Astrocyte of the spinal cord (primary cell): ENCODE measurements at places on chromosomes 5 and 9.
A peak's percentile ranks its signal among the peaks of the same experiment; 100 is the strongest.

DNA sequence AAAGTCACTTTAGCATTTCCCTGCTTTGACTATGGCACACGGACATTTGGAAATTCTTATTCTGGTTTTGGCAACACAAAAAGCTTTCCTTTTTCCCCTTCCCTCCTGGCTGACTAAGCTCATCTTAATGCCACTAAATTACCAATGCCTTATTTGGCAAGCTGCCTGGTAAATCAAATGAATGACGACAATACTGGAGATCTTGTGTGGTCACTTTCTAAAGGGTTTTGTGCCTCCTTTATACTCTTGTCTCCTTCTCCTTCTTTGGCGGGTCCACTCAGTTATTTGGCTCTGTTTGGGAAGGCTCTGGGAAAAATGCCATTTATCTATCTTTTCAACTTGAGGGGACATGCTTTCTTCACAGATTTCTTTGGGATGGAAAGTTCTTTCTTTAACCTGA is 34.9 kb downstream of the SH3GL2 start:
- DNase-seq: peak; percentile 86

- no peak for DNase-seq
These were observed 165.8 kb upstream of the WWC1 start for GRCh38 chr5:168125445-168126199.

GRCh38 chr9:18703151-18703900 is 229.4 kb downstream of the ADAMTSL1 start:
- DNase-seq: no peak

DNA sequence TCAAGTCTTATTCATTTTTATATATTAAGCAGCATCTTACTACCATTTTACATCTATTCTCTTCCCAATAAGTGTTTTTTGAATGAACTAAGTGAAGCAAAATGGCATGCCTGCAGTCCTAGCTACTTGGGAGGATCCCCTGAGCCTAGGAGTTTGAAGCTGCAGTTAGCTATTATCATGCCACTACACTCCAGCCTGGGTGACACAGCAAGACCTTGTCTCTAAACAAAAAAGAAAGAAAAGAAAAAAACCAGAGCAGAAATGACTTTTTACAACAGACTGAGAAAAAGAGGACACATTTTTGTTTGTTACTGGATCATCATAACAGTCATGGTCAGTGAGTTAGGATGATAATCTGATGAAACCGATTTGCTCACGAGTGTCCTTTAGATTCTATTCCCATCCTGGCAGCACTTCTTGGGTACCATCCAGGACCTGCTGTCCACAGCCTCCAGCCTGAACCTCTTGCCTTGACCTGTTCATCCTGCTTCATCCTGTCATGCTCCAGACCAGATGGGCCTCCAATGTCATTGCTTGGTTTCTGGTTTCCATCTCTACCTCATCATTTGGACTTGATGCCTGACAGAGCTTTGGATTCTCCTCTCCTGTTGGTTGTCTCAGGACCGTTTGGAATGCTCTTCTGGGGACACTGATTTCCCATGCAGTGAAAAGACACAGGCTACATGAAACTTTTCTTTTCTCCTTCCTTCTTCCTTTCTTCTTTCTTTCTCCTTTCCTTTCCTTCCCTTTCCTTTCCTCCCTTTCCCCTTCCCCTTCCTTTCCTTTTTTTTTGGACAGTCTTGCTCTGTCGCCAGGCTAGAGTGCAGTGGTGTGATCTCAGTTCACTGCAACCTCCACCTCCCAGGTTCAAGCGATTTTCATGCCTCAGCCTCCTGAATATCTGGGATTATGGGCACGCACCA is 50.1 kb upstream of the GLRX start:
- no peak for DNase-seq

DNA sequence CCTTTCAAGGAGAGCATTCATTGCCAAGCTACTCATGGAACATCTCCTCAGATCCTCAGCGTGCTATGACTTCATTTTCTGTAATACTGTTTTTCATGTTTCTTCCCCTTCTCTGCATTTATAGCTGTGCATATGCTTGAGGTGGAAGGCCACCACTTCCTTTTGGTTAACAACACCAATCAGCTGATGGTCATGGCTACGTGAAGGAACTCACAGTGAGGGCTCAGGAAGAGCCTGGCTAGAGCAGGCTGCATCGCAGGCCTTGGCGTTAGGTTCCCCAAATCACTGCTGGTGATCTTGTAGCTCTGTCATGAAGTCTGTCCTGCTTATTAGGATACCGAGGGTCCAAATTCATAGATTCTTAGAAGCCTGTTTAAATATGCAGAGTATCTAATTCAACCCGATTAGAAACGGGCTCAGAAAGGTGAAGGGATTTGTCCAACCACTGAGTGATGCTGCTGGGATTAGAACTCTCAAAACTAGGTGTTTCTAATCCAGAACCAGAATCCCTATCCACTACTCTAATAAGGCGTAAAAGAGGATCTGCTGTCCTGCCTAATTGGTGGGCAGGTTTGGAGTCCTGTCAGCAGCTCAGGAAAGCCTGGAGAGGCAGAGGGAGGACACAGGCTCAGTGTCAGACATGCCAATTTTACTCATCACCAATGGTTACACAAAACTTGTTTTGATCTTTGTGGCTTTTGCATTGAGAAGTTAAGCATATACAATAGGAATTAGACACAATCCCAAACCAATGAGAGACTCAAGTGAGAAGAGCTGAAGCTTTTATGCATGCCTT is 7.5 kb downstream of the SYK start:
- no peak for DNase-seq

DNA sequence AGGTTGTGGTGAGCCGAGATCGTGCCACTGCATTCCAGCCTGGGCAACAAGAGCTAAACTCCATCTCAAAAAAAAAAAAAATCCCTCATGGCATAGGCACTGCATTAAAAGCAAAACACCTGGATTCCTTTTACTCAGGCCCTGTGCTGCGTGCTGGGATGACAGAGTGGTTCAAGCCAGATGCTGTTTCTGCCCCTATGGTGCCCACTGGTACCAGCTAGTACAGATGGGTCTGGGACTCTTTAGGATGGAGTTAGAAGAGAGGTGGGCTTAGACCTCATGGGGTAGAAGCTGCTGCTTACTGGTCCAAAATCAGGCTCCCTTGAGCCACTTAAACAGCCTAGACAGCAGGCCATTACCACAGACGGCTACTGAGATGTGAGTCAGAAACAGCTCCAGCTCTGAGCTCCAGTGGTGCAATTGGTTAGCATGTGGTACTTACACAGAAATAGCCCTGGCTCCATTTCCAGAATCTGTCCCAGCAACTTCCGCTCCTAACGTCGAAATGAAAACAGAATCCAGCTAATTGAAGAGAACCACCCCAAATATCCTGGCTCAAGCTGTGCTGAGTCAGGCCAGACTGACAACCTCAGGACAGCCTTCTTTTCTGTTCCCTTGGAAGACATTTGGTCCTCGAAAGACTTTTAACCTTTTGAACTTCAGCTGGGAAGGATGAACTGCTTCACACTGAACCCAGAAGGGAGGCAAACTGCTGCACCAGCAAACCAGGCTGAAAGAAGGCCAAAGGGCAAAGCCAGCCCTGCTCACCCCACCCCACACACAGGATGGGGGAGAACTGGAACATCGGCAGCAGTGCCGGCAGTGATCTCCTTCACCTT is 15.5 kb downstream of the C5orf15 start:
- DNase-seq: peak; percentile 94

- no peak for DNase-seq
These were observed 85.1 kb downstream of the SSBP2 start for GRCh38 chr5:81665795-81666194.

GRCh38 chr9:111955048-111955447 is 58.4 kb downstream of the UGCG start:
- no peak for DNase-seq

GRCh38 chr5:135964670-135965320 is 10.0 kb upstream of the LECT2 start:
- no peak for DNase-seq

DNA sequence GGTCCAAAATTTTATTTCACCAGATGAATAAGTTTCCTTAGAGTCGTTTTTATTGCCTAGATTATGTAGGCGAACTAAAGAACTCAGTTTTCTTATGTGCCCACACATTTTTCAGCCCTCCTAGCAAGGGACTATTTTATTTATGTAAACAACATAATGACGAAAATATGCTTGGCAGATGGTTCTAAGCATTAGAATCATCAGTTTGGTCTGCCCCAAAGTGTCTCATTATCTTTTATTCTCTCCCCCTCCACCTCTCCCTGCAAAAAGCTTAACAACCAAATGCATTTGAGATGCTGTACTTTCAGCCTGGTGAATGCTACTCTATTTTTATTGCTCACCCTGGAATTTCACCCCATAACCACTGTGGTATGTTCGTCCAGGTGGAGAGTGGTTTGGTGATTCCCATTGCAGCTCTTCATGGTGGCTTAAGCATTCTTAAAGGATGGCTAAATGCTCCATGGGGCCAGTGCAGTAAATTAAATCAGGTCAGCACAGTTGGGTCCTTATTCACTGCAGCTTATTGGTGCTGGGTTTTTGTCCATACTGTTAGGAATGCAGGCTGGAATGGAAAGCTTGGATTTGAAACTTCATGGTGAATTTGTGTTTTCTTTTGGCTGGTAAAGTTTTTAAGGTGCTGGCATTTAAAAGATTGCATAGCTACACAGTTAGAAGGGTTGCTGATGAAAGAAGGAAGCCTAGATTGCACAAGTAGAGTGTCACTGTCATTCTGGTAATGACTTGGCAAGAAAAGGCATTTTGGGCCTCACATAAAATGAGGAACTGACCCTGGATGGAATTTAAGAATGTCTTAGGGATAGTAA is 39.2 kb downstream of the TLE4 start:
- DNase-seq: peak; percentile 96

DNA sequence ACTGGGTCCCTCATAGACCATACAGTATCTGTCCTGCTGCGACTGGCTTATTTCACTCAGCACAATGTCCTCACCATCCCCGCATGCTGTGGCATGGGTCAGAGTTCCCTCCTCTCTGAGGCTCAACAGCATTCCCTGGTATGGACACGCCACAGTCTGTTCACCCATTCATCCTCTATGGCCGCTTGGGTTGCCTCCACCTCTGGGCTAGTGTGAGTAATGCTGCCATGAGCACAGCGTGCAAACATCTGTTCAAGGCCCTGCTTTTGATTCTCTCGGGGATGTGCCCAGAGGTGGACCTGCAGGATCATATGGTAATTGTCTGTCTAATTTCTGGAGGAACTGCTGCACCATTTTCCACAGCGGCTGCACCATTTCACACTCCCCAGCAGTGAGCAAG is 5.5 kb upstream of the FBP2 start:
- no peak for DNase-seq

GRCh38 chr5:103211576-103212561 is 46.7 kb upstream of the MACIR start:
- no peak for DNase-seq

GRCh38 chr9:131839281-131840084 is 99.6 kb upstream of the RAPGEF1 start:
- peak; percentile 75 for DNase-seq

DNA sequence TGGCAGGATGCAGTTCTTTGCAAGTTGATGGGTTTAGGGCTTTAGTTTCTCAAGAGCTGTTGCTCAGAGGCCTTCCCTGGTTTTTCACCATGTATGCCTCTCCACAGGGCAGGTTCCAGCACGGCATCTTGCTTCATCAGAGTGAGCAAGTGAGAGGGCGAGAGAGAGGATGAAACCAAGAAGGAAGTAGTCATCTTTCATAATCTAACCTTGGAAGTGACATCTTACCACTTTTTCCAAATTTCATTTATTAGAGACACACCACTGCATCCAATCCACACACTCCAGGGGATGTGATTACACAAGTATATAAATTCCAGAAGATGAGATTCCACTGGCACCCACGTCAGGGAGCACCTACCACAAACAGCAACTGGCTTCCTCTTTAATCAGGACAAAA is 294.4 kb downstream of the MARCHF11 start:
- peak; percentile 23 for DNase-seq

DNA sequence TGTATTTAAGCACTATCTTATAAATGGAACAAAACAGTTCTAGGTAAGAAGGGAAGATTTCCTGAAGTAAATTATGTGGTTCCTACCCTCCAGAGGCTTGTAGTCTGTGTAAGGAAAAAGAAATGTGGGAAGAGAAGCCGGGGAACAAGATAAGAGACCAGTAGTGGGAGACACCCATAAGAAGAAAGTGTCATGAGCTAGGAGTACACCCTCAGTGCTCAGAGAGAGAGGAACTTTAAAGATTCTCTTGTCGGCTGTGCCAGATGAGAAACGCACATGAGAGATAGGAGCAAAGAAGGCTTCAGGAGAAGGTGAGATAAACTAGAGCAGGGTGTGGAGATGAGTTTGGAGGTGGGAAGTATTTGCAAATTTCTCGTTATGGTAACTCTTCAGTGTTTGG is 18.1 kb downstream of the SLC36A1 start:
- DNase-seq: no peak

DNA sequence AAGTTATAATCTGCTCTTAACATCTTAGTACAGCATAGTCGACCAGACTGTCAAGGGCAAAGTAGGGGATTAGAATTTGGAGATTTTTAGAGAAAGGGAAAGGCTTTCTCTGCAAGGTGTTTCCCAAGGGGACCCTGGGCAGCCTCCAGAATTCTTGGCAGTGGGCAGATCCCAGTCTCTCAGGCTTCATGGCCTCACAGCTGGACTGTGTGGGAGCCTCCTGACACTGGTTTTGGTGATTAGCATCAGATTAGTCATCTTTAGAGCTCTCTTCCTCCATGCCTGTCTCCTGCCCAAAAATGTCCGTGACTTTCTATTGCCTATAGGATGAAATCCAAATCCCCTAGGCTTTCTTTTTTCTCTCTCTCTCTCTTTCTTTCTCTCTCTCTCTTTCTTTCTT is 370.7 kb downstream of the ZSWIM6 start:
- DNase-seq: no peak

DNA sequence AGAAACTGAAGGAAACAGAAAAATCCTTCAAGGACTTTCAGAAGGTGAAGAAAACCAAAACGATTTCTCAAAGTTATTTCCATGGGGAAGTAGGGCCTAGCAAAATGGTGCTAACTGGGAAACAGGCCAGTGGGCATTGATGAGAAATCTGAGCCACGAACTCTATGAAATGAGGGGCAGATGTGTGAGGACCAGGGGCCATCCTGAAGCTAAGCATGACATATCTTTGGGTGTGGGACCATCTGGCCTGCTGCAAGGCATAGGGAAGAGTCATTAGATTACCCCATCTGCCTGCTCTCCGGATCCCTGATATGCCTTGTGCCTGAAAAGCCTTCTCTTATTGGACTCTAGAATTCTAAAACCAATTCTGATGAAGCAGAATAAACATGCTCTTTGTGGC is 143.8 kb downstream of the PALM2AKAP2 start:
- DNase-seq: no peak
